ENCODE measurements at places on chromosomes 13 and 19. TPM values are rescaled to one million over a fixed set of nuclear protein-coding genes. Genes with fewer than 3 reads are reported as not detected.

- DNase-seq = no peak
Measured at GRCh38 chr19:39145180-39145953, 19.8 kb downstream of the PAK4 start.

GRCh38 chr13:35817642-35818607, 313.3 kb downstream of the DCLK1 start:
- DNase-seq = no peak

GRCh38 chr13:97140611-97141010, 81.5 kb upstream of the MBNL2 start:
- DNase-seq = no peak

GRCh38 chr13:29594710-29595379, 643 bp downstream of the SLC7A1 start:
- peak; percentile 72 for DNase-seq

- DNase-seq = no peak
Measured at GRCh38 chr13:39129213-39129612, 91.0 kb downstream of the NHLRC3 start.

HSH2D gene
- total RNA-seq = 79.0 TPM
